ENCODE measurements at places on chromosomes 5 and 9.

- DNase-seq = no peak
These were observed 64.8 kb downstream of the NUDT12 start for GRCh38 chr5:103497781-103498180.

DNA sequence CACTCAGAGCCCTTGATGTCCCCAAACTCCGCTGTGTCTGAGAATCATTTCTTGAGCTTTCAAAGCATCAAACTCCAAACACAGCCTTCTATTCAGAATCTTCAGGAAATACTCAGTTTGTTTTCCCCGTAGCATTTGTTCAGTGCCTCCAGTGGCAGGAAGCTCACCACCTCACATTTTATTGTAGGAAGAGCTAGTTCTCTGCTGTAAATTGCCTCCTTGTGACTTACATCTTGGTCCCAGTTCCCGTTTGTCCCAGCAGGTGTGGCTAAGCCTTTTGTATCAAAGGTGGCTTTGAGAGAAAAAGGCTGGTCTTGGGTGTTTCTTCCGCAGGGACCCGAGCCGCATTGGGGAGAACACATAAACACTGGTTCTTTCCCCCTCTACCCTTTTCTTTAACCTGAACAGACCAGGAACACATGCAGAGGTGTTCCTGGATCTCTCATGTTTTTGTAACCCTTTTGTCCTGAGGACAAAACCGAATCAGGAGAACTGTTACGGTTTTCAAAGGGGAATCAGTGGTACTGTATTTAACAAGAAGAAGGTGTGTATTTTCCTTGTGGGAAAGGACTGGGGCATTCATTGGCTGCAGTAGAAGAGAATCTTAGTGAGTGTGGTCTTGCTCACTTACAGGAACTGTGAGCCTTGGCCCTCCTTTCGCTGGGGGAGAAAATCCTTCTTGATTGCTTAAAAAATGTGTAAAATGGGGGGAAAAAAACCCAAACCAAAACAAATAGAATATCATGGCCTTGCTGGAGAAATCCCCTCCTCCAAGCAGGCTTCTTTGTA, 1.9 kb downstream of the OSMR start:
- DNase-seq = no peak

GRCh38 chr5:91296674-91297143, 86.4 kb downstream of the ARRDC3 start:
- DNase-seq = no peak

DNA sequence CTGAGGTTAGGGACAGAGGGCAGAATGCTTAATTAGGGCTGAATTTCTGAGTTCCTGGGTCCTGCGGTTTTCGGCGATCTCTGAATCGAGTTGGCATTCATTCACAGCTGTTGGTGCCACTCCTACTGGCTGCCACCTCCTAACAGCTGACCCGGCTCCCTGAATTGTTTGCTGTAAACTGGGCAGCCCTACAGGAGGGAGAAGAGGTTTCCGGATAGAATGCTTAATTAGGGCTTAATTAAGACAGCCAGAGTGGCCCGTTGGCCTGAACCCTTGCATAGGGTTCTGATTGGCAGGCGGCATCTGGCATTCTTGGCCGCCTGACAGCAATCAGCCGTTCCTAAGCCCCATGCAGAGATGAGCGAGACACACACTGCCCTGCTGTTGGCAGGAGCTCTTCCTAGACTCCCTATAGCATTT, 25.7 kb downstream of the FRMPD1 start:
- no peak for DNase-seq

DNA sequence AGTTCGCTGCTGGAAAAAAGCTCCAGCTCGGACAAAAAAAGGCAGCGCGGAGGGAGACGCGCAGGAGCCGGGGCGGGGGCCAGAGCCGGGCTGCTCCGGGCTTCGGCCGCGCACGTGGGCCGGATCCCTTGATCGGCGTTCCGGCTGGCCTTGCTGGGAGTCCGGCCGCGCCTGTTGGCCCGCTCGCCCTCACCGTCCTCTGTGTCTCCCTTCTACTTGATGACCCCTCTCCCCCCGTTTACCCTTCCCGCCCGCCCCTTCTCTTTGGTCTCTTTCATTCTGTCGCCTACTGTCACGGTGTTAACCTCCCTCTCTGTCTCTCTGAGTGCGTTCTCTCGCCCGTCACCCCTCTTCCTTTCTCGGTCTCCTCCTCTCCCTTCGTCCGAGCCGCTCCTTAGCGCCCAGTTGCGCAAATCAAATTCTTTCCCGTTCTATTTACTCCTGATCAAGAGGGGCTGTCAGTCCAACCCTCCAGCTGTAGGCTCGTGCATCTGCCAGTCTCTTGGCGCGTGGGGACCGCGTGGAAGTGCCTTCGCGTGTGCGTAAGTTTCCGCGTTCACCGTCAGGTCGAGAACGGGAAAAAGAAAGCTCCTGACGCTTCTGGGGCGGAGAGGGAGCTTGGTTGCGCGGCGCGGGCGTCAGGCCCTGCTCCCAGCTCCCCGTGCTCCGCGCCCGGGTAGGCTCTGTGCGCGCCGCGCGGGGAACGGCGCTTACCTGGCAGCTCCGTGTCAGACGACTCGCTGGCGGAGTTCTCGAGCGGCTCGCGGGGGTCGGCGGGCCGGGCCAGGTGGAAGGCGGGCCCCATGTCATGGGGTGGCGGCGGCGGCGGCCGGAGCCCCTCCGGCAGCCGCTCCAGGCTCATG, 798 bp downstream of the PITX1 start:
- no peak for DNase-seq

DNA sequence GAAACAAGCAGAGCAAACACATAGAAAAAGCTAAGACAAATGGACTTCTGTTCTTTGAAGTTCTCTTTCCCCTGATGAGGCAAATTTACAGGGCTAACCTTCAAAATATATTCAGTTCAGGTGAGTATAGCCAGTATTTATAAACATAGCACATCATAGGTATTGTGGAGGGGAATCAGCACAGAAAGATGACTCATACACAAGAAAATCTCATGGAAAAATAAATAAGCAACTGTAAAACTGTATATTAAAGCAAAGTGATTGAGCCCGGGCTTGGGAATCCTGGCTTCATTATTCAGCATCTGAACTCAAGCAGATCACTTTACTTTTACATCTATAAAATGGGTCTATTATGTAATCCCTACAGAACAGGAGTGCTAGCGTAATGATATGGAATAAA, 173.5 kb upstream of the PAPPA start:
- DNase-seq = no peak
